Activated naive CD4-positive, alpha-beta T cell treated with anti-CD3 and anti-CD28 coated beads for 36 hours (primary cell): ENCODE measurements at places on chromosomes 2 and 18. TPM values are rescaled to one million over a fixed set of nuclear protein-coding genes. Genes with fewer than 3 reads are reported as not detected.

Gene ZBTB7C
- total RNA-seq: not detected

Gene GALNT14
- 1.5 TPM for total RNA-seq

- DNase-seq: no peak
These were observed 95.4 kb downstream of the INHBB start for GRCh38 chr2:120441351-120441700.

GRCh38 chr2:155485141-155485842, 786.8 kb downstream of the KCNJ3 start:
- no peak for DNase-seq

- no peak for DNase-seq
These were observed 122.4 kb downstream of the GRB14 start for GRCh38 chr2:164498836-164499235.

GRCh38 chr2:96801005-96801785, 14.9 kb upstream of the CNNM3 start:
- peak; percentile 83 for DNase-seq

DNA sequence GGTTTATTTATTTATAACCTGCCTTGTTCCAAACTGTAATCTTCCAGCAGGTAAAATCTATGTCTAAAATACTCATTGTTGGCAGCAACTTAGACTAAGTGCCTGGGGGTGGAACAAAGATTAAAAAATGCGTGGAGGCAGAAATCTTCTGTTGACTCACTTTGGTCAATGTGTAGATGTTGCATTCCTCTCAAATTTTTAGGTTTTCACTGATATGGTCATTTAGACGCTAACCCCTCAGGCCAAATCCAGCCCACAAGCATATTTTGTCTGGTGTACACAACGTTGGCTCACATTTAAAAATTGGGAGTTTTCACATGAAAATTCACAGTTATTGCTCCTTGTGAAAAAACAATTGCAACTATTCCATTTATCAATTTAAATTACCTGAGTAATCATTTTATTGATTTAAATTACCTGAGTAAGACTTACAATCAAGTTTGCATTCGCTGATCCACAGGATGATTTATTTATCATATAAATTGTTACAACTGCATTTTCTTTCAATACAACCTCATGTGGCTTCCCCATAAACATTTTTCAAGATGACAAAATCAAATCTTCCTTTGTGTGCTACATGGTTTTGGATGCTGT, 564.2 kb downstream of the TSN start:
- DNase-seq: no peak

GRCh38 chr18:62396381-62396780, 71.3 kb downstream of the TNFRSF11A start:
- DNase-seq: peak; percentile 40
